ENCODE measurements at places on chromosomes 16 and 17. TPM values are rescaled to one million over a fixed set of nuclear protein-coding genes. Genes with fewer than 3 reads are reported as not detected.

Gene ULK2
- polyA plus RNA-seq: 2.1 TPM

Gene CTRL
- 1.1 TPM for polyA plus RNA-seq

DNA sequence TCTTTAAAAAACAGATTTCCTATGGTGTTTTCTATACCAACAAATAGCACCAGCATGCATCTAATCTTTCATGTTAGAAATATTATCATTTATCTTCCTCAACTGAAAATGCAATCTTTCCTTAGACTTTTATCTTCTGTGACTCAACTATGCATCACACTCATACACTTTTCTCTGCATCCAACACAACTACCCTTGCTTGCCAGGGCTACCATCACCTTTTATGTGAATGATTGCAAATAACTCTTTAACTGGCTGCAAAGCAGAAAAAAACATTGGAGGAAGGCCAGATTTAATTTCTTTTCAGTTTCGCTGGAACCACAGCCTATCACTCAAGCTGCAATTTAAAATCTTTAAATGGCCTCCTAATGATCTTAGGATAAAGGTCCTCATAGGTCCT is 212.9 kb downstream of the CDH8 start:
- no peak for DNase-seq

- DNase-seq: peak; percentile 93
These were observed 7.7 kb upstream of the PPL start for GRCh38 chr16:4944333-4945281.

Gene KRTAP2-3
- not detected for polyA plus RNA-seq

Gene EVI2B
- polyA plus RNA-seq: 1.2 TPM

- DNase-seq: no peak
These were observed 4.7 kb upstream of the TEKT3 start for GRCh38 chr17:15346066-15346595.

- no peak for DNase-seq
These were observed 223.2 kb upstream of the GSE1 start for GRCh38 chr16:85389679-85390470.

Gene EXOC3L1
- polyA plus RNA-seq: 3.4 TPM

Gene THRA
- 29.0 TPM for polyA plus RNA-seq

Gene HIGD1B
- polyA plus RNA-seq: 14.2 TPM

DNA sequence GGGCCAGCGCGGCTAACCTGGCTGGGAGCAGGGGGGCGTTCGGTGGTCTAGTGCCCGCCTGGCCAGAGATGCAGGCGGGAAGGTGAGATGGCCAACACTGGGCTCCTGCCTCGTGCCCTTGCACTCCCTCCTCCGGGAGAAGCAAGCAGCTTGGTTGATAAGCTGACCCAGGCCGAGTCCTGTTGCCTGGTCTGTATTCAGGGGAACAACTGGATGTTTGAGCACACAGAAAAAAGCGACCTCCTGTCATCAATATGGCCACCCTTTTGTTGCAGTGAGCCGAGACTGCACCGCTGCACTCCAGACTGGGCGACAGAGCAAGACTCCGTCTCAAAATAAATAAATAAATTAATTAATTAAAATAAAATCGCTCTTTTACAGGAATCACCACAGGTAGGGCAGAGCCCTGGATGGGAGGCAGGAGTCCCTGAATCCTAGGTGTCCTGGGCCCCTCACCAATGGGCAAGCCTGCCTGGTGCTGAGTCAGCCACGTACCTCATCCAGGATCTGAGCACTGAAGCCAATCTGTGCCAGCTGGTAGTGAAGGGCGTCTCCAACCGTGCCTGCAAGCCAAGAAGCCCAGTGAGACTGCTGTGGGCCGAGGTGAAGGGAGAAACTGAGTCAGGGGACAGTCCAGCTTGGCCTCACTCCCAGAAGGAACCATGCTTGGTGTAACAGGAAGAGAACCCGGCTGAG is 31.8 kb downstream of the HASPIN start:
- DNase-seq: no peak

- DNase-seq: no peak
These were observed 5.1 kb upstream of the RANGRF start for GRCh38 chr17:8283356-8283755.

Gene NPIPA8
- polyA plus RNA-seq: not detected

Gene BCKDK
- polyA plus RNA-seq: 47.3 TPM

Gene ZNF286A
- polyA plus RNA-seq: 3.2 TPM

GRCh38 chr16:15777533-15778203 is 79.2 kb downstream of the MYH11 start:
- DNase-seq: no peak

Gene ASPHD1
- 0.04 TPM for polyA plus RNA-seq

- no peak for DNase-seq
These were observed 408.9 kb downstream of the PMP22 start for GRCh38 chr17:14856176-14856575.

Gene NUP93
- 44.3 TPM for polyA plus RNA-seq

DNA sequence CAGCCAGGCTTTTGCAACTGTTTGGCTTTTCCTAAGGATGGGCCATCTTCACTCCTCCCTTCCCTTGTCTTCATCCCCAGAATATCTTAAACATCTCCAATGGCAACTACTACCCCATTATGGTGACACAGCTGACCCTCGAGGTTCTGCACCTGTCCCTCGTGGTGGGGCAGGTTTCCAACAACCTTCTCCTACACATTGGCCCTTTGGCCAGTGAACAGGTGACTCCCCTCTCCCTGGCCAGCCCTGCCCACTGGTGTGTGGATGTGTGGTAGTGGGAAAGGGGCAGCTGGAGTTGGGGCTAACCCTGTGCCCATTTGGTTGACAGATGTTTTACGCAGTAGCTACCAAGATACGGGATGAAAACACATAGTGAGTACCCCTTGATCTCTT is 4.7 kb downstream of the TMEM106A start:
- DNase-seq: no peak

Gene KRTAP9-9
- not detected for polyA plus RNA-seq

Gene HAS3
- polyA plus RNA-seq: 0.76 TPM

DNA sequence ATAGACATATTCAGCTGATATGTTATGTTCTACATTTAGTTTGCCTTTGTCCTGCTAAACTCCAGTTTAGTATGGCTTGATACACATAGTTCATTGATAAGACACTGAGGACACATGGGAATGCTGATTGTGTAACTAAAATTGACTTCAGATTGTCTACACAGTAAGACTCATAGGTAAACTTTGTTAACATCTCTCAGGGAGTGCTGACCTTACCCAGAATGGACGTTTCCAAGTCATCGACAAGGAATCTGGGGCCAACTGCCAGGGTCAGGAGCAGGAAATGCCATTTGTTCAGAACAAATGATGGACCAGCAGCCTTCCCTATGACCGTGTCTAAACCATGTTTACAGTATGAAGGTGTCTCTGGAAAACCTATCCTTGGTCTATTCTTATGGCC is 58.7 kb downstream of the DYNLRB2 start:
- DNase-seq: no peak

DNA sequence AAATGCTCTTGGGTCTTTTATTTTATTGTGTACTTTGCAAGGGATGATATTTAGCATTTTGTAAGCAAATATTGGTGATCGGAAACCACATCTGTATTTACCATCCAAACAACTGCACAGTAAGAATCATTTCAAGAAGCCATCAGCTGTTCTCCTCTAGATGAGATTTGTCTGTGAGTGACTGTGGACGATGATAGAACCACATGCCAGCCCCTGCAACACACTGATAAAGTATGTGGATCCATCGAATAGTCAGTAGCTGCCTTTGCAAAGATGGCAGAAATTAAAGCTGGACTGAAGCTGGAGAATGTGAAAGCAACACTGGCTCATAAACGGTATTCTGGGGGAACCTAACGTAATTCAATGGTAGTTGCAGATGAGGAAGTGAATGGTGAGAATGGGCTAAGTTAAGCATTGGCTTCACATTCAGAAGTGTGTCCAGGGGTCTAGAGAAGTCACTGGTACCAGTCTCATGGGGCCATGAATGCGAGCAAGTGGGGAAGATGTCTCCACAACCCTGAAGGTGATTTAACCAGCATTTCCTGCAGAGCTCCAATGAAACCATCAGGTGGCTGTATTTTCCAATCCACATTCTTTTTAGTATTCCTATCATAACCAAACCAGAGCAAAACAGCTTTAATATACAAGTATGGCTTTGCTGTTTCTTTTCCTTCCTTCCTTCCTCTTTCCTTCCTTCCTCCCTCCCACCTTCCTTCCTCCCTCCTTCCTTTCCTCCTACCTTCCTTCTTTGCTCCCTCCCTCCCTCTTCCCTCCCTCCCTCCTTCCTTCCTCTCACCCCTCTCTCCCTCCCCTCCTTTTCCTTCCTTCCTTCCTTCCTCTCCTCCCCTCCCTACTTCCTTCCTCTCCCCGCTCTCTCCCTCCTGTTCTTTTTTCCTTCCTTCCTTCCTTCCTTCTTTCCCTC is 169.4 kb downstream of the ABCA8 start:
- no peak for DNase-seq

- no peak for DNase-seq
These were observed 180.2 kb upstream of the TBX2 start for GRCh38 chr17:61219460-61219859.

- DNase-seq: no peak
These were observed 17.4 kb downstream of the CDH11 start for GRCh38 chr16:65104471-65104870.

Gene SMPD3
- polyA plus RNA-seq: 0.08 TPM

Gene GRAPL
- polyA plus RNA-seq: 0.74 TPM

Gene CCL16
- not detected for polyA plus RNA-seq

Gene MYH2
- polyA plus RNA-seq: 809 TPM

Gene CD300E
- polyA plus RNA-seq: 0.21 TPM

DNA sequence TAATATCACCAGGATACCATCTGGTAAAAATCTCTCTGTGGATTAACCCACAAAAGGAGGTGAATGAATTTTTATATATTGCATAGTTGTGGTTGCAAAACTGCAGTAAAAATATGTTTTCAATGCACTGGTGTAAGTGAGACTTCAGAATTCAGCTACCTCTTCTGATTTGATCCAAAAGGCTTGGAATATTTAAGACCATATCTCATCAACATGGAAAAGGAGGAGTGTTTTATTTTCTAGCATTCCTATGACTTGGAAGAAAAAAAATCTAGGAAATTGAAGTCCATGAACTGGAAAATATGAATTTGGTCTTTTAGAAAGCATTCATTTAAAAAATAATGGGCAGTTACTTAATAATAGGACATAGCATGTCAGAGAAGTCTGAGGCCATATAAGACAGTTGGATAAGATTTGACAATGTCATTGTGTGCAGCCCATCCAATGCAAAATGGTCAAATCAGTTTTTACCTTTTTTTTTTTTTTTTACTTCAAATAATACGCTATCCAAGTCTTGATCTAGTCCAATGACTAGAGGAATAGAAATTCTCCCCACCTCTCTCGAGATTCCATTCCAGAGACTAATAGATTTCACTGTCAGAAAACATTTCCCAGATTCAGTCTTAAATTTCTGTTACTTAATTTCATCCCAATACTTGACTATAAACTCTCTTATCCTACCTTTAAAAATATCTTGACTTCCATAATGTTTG is 364.9 kb upstream of the PMFBP1 start:
- DNase-seq: no peak

Gene HIC1
- 2.1 TPM for polyA plus RNA-seq

Gene FOXF1
- polyA plus RNA-seq: 0.01 TPM

DNA sequence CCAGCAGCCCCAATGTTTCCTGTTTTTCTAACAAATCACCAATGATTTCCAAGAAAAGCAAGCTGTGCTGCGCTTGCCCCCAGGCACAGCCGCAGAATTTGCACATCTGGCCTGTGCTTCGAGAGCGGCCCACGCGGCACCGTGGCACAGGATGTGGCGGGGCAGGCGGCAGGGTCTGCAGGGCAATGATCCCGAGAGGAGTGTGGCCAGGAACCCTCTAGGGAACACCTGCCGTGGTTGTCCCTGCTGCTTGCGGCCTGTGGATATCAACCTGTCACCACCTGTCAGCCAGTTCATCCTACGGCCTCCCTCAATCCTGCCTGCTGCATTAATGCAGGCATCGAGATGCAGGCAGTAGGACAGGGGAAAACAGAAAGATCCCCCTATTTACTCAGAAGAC is 24.0 kb downstream of the PIK3R5 start:
- no peak for DNase-seq

DNA sequence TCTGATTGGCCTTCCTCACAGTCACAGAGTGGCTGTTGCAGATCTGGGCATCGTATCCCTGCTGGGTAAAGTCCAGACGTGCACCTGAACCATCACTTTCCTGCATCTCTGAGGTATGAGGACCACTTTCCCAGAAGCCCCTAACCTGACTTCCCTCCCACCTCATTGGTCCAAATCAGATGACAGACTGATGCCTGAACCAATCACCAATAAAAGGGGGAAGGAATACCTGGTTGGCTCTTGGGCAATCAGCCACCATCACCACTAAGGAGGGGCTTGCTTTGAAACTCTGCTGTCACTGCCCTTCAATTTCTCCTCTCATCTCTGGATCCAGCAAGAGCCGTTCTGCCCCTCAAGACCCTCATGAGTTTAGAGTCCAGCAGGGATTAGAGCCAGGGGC is 13.6 kb upstream of the WFDC1 start:
- no peak for DNase-seq

GRCh38 chr16:56643080-56643778 is 4.8 kb downstream of the MT1A start:
- DNase-seq: peak; percentile 80

GRCh38 chr16:75239542-75240122 is 11.8 kb downstream of the BCAR1 start:
- peak; percentile 50 for DNase-seq

DNA sequence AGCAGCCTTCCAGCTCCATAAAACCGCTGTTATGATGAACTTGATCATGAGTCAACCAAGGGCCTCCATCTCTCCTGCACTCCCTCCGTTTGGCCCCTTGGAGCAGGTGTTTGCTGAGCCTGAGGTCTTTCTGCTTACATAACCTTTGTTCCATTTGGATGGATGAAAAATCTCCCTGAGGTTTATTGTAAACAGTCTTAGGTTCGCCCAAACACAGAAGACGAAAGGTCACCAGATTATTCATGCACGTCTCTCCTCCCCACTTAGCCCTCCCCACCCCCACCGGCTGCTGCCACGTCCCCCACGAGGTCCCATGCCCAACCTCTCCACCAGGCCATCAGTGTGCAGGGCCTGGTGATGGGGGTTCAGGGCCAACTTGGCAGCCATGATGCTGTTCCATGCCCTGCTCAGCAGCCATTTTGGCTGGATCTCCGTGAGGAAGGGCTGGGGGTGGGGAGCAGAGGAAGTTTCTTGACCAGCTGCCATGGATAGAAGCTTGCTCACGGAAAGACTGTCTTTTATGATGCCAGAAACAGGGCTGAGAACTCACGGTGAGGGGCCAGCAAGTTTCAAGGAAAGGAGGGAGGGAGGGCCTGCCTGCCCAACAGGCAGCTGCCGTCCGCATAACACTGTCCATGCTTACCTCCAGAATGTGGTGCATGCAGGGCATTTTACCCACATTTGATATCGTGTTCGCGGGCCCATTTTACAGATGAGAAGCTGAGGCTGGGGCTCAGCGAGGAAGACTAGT is 47.8 kb upstream of the FOXF1 start:
- no peak for DNase-seq

- no peak for DNase-seq
These were observed 211.5 kb upstream of the ASIC2 start for GRCh38 chr17:33504571-33504970.

GRCh38 chr17:71460943-71461342 is 659.9 kb upstream of the SOX9 start:
- no peak for DNase-seq
